H4 (cell line): ENCODE measurements at places on chromosomes 16 and 17. TPM values are rescaled to one million over a fixed set of nuclear protein-coding genes. Genes with fewer than 3 reads are reported as not detected.

IL4R gene
- 8.5 and 9.0 TPM in 2 replicates for total RNA-seq

AXIN1 gene
- 5.6 and 7.0 TPM in 2 replicates for total RNA-seq

CSH1 gene
- not detected in 2 replicates for total RNA-seq

TMEM204 gene
- total RNA-seq: not detected in 2 replicates

SLFN12 gene
- total RNA-seq: 17.4 and 19.8 TPM in 2 replicates

HOXB3 gene
- 2.0 and 5.6 TPM in 2 replicates for total RNA-seq

UTS2R gene
- total RNA-seq: not detected in 2 replicates

KRTAP3-1 gene
- total RNA-seq: not detected in 2 replicates

CCL22 gene
- not detected in 2 replicates for total RNA-seq

DNAJA3 gene
- total RNA-seq: 48.3 and 48.4 TPM in 2 replicates

SLC39A11 gene
- total RNA-seq: 20.9 and 33.9 TPM in 2 replicates

RAB11FIP4 gene
- total RNA-seq: 4.8 and 12.4 TPM in 2 replicates

NT5M gene
- total RNA-seq: 1.4 and 2.1 TPM in 2 replicates

TMIGD1 gene
- not detected in 2 replicates for total RNA-seq

AANAT gene
- total RNA-seq: not detected in 2 replicates
